ENCODE measurements at places on chromosomes 16 and 17.

DNA sequence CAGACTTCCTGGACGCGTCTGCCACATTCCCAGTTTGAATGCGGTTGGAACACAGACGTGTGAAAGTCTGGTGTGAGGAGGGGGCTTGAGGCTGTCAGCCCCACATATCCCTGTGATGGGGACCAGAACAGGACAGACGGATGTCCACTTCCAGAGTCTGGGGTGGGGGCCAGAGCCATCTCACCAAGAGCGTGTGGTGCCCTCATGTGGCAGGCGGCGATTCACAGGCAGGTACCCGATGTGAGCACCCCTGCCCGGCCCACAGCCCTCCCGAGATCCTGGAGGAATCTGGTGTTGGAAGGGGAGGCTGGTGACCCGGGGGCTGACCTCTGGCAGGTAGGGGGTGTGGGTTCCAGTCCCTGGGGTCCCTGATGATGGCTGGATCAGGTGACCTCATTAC, 51.5 kb downstream of the ENGASE start:
- DNase-seq, result no peak
- no peak overlapping the region for H3K27ac ChIP-seq
- no peaks in the 10 kb centered on the region for H3K36me3 ChIP-seq

DNA sequence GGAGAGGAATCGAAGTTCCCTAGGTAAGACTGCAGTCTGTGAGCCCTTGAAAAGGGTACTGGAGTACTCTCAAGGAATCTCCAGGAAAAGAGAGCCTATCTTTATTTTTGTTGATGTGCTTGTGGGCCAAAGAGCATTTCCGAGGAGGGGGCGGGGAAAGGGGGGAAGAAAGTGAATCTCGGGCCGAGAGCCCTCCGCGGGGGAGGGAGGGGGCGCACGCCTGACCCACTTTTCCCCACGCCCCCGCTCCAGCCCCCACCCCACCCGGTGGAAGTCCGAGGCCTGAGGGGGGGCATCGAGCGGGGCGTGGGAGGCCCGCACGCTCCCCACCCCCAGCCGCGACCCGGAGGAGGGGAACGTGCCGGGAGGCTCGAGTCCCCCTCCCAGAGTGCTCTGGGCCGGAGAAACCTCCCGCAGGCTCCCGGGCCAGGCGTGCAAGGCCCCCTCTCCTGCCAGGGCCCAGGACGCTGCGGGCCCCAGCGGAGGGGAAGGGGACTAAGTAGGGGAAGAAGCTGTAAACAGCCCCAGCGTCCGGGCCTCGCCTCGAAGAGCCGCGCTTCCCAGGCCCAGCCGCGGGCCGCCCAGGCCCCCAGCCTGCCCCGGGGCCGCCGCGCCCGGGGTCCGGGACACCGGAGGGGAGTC, 444 bp downstream of the HELZ start:
- H3K27me3 ChIP-seq, result no peaks in the 10 kb centered on the region
- DNase-seq, result no peak
- H3K4me3 ChIP-seq, result peak overlapping the region; percentile 97
- peak overlapping the region; percentile 90 for H3K27ac ChIP-seq

DNA sequence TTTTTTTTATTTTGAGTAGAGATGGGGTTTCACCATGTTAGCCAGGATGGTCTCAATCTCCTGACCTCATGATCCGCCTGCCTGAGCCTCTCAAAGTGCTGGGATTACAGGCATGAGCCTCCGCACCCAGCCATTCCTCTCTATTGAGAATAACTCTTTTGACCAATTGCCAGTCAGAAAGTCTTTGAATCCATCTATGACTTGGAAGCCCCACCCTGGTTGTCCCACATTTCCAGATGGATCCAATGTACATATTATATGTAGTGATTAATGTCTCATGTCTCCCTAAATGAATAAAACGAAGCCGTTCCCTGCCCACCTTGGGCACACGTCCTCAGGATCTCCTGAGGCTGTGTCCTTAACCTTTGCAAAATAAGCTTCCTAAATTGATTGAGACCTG, 228.3 kb upstream of the NLRP1 start:
- DNase-seq, result no peak
- peaks cover 41% of the 10 kb centered on the region for H3K27me3 ChIP-seq
- H3K4me1 ChIP-seq, result no peaks in the 10 kb centered on the region
- no peaks in the 10 kb centered on the region for H3K36me3 ChIP-seq

GRCh38 chr17:81558941-81559806, 7.0 kb upstream of the FAAP100 start:
- H3K4me1 ChIP-seq, result peaks cover under 1% of the 10 kb centered on the region
- H3K4me3 ChIP-seq, result no peak overlapping the region
- DNase-seq, result no peak

DNA sequence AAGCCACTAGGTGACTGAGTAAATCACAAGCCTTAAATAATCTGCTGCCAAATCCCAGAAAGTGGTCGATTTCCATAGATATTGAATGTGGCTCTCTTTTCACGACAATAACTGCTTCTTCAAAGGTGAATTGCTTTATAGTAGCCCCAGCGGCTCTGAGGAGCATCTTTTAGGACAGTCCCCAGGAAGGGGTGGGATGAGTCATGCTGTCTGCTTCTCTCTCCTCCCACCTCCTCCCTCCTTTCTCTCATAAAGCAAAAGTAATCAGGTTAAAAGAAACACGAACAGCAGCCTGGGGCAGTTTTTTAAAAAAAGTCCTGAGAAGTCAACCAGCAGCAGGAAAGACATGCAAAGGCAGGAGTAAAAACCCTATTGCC, 1.8 kb downstream of the KIAA0513 start:
- peak overlapping the region; percentile 94 for H3K27ac ChIP-seq
- peaks cover 34% of the 10 kb centered on the region for H3K4me1 ChIP-seq
- peak overlapping the region; percentile 94 for H3K4me3 ChIP-seq
- no peaks in the 10 kb centered on the region for H3K27me3 ChIP-seq
- no peaks in the 10 kb centered on the region for H3K36me3 ChIP-seq

DNA sequence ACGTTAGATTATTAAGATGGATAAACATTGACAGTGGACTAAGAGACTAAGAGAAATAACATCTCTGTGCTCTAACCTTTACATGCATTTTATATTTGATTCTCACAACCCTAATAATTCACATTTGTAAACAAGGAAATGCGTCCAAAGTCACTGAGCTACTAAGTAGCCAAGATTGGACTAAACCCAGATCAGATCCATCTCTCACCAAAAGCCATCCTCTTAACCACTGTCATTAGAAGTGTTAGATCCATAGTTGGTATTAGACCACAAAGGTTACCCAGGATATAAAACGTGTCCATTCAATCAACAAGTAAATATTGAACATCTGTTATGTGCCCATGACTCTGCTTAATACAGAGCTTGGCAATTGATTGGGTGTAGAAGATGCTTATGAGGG, 5.2 kb downstream of the HSD17B2 start:
- no peaks in the 10 kb centered on the region for H3K27me3 ChIP-seq
- H3K36me3 ChIP-seq, result no peaks in the 10 kb centered on the region
- H3K4me3 ChIP-seq, result no peak overlapping the region

DNA sequence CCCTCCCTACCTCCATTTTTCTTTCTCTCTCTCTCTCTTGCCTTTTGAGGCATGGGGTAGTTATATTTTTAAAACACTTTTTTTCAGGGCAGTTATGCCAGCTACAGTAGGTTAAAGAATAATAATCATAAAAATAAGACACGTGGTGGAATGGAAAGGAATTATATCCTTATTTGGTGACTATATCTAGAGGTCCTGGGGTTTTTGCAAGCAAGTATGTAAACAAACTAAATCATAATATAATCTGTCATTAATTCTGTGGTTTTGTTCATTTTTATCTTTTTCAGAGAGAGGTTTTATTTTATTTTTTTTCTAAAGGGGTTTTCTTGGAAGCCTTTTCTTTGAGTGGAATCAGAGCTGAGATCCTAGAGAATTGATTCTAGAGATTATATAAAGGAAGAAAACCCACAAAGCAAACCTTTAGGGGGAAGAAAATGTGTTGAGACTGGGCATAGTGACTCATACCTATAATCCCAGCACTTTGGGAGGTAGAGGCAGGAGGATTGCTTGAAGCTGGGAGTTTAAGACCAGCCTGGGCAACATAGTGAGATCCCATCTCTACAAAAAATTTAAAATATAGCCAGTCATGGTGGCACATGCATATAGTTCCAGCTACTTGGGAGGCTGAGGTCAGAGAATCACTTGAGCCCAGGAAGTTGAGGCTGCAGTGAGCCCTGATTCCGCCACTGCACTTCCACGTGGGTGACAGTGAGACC, 53.2 kb downstream of the NQO1 start:
- H3K27ac ChIP-seq, result no peak overlapping the region
- H3K4me1 ChIP-seq, result no peaks in the 10 kb centered on the region
- H3K27me3 ChIP-seq, result no peaks in the 10 kb centered on the region
- H3K36me3 ChIP-seq, result peaks cover 15% of the 10 kb centered on the region

GRCh38 chr16:75380870-75381269, 52.4 kb downstream of the CFDP1 start:
- no peak overlapping the region for H3K27ac ChIP-seq
- DNase-seq, result no peak
- no peaks in the 10 kb centered on the region for H3K27me3 ChIP-seq
- H3K4me3 ChIP-seq, result no peak overlapping the region
- H3K36me3 ChIP-seq, result no peaks in the 10 kb centered on the region

- H3K4me3 ChIP-seq, result no peak overlapping the region
- no peak for DNase-seq
- H3K27ac ChIP-seq, result no peak overlapping the region
Observed at GRCh38 chr17:47304186-47304585, 19.6 kb upstream of the EFCAB13 start.

DNA sequence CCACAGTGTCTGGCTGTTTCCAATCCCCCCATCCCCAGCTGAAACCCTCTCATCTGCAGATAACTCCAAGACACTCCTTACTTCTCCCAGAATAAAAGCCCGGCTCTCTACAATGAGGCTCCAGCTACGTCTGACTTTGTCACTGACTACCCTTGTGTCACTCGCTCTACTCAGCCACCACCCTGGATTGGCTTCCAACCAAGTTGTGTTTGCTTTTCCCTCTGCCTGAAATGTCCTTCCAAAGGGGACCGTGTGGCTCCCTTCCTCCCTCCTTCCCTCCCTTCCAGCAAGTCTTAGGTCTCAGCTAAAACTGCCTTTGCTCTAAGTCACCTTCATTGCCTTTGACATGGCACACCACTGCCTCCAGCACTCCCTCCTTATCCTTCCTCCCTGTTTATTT, 42.8 kb downstream of the CDH1 start:
- H3K36me3 ChIP-seq, result peaks cover 14% of the 10 kb centered on the region
- H3K27ac ChIP-seq, result peak overlapping the region; percentile 87
- no peaks in the 10 kb centered on the region for H3K27me3 ChIP-seq
- H3K4me1 ChIP-seq, result peaks cover 75% of the 10 kb centered on the region

GRCh38 chr16:78028018-78028417, 5.7 kb downstream of the CLEC3A start:
- H3K4me1 ChIP-seq, result no peaks in the 10 kb centered on the region
- H3K4me3 ChIP-seq, result no peak overlapping the region
- no peak for DNase-seq
- H3K27me3 ChIP-seq, result no peaks in the 10 kb centered on the region
- no peak overlapping the region for H3K27ac ChIP-seq
- no peaks in the 10 kb centered on the region for H3K36me3 ChIP-seq

DNA sequence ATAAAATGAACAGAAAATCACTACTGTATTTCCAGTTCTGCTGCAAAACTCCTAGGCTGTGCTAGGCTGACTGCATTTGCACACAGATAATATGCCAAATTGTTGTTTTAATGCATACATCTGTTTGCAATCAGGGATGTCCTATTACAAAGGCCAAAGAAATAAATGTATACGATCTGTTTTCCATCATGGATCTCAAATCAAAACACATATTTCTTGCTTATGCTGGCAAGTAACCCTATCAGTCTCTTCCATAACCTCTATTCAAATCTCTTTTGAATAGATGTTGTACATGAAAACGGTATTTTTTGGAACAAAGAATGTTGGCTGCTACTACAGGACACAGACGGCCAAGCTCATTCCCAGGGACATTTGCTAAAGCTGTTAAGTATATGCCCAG, 56.6 kb downstream of the DUSP14 start:
- H3K27ac ChIP-seq, result no peak overlapping the region
- no peaks in the 10 kb centered on the region for H3K4me1 ChIP-seq
- no peaks in the 10 kb centered on the region for H3K27me3 ChIP-seq
- DNase-seq, result no peak
- no peak overlapping the region for H3K4me3 ChIP-seq

- H3K4me3 ChIP-seq, result no peak overlapping the region
- no peaks in the 10 kb centered on the region for H3K36me3 ChIP-seq
- H3K27ac ChIP-seq, result no peak overlapping the region
- no peaks in the 10 kb centered on the region for H3K27me3 ChIP-seq
- no peak for DNase-seq
Observed at GRCh38 chr16:84430860-84431259, 62.5 kb downstream of the ATP2C2 start.

GRCh38 chr16:85879549-85879948, 19.4 kb upstream of the IRF8 start:
- no peaks in the 10 kb centered on the region for H3K4me1 ChIP-seq
- no peak for DNase-seq
- H3K27me3 ChIP-seq, result no peaks in the 10 kb centered on the region

DNA sequence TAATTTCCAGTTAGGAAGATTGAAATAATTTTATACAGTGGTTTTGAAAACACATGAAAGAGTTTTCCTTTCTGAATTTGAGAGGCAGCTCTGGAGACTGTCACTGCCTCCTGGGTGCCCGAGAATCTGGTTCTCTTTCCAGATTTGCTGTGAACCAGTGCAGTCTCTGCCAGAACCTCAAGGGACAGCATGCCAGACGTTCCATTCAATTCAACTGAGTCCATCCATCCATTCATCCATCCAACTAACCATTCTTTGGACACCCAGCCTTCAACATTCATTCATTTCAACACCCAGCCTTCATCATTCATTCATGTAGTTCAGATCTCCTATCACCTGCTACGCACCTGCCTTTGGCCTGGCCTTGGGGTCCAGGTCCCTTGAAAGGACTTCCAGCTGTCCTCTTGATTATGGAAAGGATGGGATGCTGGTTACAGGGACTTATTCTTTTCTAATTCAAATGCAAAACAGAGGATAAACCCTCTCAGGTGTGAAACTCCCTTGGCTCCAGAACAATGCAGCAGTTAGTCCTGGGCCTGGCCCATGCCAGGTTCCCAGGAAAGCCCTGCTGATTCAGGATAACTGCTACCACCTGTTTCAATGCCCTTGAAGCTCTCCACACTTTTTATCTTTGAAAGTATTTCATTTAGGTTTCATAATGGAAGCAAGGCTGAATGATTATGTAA, 68.7 kb downstream of the WSCD1 start:
- no peak overlapping the region for H3K4me3 ChIP-seq
- no peaks in the 10 kb centered on the region for H3K27me3 ChIP-seq
- no peaks in the 10 kb centered on the region for H3K36me3 ChIP-seq
- no peak overlapping the region for H3K27ac ChIP-seq
- H3K4me1 ChIP-seq, result no peaks in the 10 kb centered on the region
- DNase-seq, result no peak

- no peak overlapping the region for H3K27ac ChIP-seq
- peaks cover 83% of the 10 kb centered on the region for H3K4me1 ChIP-seq
- no peaks in the 10 kb centered on the region for H3K27me3 ChIP-seq
- H3K36me3 ChIP-seq, result peaks cover 34% of the 10 kb centered on the region
- no peak overlapping the region for H3K4me3 ChIP-seq
Observed at GRCh38 chr17:78391843-78392242, 13.4 kb downstream of the PGS1 start.

- no peaks in the 10 kb centered on the region for H3K27me3 ChIP-seq
- H3K36me3 ChIP-seq, result peaks cover 90% of the 10 kb centered on the region
- no peak for DNase-seq
- H3K4me3 ChIP-seq, result no peak overlapping the region
- H3K4me1 ChIP-seq, result no peaks in the 10 kb centered on the region
- no peak overlapping the region for H3K27ac ChIP-seq
Observed at GRCh38 chr16:89899879-89900481, 18.7 kb upstream of the MC1R start.

- H3K36me3 ChIP-seq, result no peaks in the 10 kb centered on the region
- no peak overlapping the region for H3K4me3 ChIP-seq
- no peaks in the 10 kb centered on the region for H3K27me3 ChIP-seq
- no peaks in the 10 kb centered on the region for H3K4me1 ChIP-seq
- H3K27ac ChIP-seq, result no peak overlapping the region
Observed at GRCh38 chr16:48892893-48893292, 282.9 kb upstream of the N4BP1 start.
